ENCODE measurements at places on chromosomes 16 and 17.

DNA sequence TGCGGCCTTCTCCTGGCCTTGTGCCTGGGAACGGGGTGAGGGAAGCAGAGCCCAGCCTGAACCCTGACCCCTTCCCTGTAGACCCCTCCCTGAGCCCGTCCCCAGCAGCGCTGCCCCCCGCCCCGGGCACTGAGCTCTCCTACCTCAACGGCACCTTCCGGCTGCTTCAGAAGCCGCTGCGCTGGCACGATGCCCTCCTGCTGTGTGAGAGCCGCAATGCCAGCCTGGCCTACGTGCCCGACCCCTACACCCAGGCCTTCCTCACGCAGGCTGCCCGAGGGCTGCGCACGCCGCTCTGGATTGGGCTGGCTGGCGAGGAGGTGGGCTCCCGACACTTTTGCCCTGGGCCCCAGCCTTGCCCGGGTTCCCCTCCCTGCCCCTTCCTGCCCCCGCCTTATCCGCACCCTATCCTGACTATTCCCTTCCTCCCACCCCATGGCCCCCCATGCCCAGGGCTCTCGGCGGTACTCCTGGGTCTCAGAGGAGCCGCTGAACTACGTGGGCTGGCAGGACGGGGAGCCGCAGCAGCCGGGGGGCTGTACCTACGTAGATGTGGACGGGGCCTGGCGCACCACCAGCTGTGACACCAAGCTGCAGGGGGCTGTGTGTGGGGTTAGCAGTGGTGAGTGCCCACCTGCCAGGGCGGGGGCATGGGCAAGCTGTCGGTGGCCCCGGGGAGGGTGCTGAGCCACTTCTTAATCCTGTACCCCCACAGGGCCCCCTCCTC, 62.1 kb downstream of the MRC2 start:
- no peak for DNase-seq

DNA sequence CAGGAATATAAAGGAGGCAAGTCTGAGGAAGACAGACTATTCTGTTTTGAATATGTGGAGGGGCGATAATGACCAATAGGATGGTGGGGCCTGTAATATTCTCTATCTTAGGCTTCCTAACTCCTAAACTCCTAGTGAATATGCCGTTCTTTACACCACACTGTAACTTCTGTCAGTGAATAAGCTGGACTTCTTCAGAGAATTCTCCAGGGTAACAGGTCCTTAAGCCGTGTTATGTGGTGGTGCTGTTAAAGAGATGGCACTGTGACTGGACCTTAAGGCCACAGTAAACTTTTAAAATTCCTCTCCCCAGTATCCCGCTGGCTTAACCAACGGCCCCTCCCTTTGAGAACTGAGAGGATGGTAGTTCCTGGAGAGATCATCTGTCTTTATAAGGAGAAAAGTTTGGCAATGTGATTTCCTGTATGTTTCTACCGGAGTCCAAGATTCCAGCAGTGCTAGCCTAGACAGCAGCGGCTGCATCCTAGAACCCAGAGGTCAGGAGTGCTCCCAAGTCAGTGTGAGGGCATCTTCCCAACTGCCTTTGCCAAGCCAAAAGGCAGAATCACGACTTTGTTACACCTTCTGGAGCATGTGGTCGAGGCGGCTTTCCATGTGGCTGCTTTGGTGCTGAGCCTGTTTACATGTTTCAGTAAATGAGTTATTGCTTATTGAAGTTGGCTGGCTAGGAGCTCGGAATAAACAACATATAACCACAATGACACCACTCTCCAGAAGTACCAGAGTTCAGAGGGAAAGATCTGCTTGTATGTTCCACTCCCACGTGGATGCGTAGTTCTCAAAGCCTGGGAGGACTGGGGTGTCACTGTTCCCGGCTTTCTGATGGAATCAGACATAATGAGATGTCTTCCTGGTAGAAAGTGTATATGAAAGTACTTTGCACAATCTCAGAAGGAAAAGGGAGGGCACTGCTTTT, 41.0 kb downstream of the TUBD1 start:
- no peak for DNase-seq

- no peak for DNase-seq
Measured at GRCh38 chr17:68777856-68778694, 176.9 kb upstream of the FAM20A start.

- no peak for DNase-seq
Measured at GRCh38 chr16:87652799-87653198, 50.5 kb downstream of the JPH3 start.

- no peak for DNase-seq
Measured at GRCh38 chr16:349211-349610, 3.3 kb downstream of the AXIN1 start.

DNA sequence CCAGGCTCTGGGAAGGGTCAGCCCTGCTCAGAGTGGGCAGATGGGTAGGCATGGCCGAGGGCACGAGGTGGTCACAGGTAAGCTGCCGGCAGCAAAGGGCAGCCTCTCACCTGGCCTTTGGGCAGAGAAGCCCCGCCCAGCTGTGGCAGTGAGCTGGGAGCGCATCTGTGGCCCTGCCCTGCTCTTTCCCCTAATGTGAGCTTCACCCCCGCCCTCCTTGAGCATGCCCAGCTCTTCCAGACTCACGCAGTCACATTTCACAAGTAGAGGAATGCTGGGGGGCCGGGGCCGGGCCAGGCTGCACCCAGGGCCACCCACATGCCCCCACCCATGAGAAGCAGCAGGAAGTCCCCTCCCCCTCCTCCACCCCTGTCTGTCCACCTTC, 40.7 kb upstream of the SLC38A10 start:
- no peak for DNase-seq

DNA sequence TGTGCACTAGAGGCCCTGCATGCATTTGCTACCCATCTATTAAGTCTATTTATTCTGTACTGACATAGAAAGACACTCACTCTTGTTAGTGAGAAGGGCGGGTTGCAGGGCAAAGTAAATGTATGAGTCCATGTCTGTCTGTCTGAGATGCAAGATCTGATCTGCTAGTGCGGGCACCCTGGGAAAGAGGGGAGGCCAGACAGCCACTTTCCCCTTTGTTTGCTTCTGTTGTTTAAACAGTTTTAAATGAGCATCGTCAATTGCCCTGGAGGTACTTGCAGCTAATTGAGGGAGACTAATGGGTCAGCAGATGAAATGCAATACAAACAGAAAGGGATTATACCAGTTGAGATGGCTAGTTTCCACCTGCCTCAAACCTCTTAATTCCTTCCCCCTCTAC, 24.9 kb downstream of the SCNN1G start:
- no peak for DNase-seq

- DNase-seq: no peak
Measured at GRCh38 chr16:72099377-72099818, 5.8 kb downstream of the DHX38 start.

GRCh38 chr16:878072-878784, 77.7 kb upstream of the GNG13 start:
- no peak for DNase-seq

- DNase-seq: no peak
Measured at GRCh38 chr17:81019563-81020442, 15.1 kb upstream of the BAIAP2 start.
